Left cardiac atrium (tissue), 4 donors: ENCODE measurements at places on chromosomes 7 and 10. TPM values are rescaled to one million over a fixed set of nuclear protein-coding genes. Genes with fewer than 3 reads are reported as not detected.

The COPG2 gene
- 17.9 TPM for total RNA-seq

The TUBAL3 gene
- total RNA-seq: 0.21 TPM

- DNase-seq: no peak
Measured at GRCh38 chr7:135584362-135585353, 26.9 kb downstream of the NUP205 start.

DNA sequence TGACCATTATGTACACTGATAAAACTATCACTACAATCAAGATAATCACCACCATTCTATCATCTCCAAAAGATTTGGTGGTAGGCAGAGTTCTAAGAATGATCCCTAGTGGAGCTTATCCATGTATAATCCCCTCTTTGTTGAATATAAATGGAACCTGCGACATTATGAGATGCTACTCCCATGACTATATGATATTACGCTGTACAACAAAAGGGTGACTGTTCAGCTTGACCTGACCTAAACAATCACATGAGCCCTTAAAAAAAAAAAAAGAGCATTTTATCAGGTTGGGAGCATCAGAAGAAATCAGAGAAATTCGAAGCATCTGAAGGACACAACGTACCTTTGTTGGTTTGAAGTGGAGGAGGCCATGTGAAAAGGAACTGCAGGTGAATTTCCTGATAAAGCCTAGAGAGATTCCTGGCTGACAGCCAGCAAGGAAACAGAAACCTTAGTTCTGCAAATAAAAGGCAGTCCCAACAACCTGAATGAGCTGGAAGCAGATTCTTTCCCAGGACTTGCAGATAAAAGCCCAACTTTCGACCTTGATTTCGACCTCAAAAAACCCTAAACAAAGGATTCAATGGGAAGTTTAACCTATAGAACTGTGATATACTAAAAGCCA, 270.7 kb downstream of the ADRA2A start:
- DNase-seq: no peak
